Activated naive CD4-positive, alpha-beta T cell treated with anti-CD3 and anti-CD28 coated beads, Interleukin-2, amount 50 U/mL, for 16 hours (primary cell): ENCODE measurements at places on chromosomes 2 and 18.

DNA sequence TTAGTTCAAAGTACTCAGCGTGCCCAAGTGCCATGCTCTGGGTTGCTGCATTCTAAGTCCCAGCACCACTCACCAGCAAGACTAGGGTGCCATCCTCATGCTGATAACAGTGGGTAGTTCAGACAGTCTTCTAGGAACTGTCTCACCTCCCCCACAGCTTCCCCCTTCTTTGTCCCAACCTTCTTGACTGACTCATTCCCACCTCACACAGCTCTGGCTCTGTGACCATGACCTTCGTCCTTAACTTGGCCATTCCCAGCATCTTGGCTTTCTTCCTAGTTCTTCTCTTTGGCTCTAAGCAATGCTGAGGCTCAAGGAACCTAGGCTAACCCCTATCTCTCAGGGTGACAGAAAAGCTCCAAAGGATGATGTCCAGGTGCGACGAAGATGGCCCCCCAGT, 20.0 kb upstream of the CXCR4 start:
- DNase-seq: no peak

DNA sequence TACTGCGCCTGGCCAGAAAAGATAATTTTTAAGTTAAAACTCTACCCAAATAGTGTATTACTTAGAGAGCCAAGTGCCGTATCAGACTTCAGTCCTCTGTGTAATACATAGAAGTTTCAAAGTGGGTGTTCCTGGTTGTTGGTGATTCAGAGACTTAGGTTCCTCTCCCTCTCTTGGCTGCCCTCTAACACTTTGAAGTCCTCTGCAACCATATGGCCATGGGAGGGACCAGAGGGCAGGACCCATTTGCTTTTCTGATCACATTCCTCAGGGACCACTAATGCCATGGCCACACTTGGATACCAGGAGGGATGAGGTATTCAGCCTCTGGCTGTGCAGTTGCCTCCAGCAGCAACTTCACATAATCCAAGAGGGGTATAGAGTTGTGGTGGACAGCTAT, 131.5 kb downstream of the CAPN13 start:
- DNase-seq: no peak

DNA sequence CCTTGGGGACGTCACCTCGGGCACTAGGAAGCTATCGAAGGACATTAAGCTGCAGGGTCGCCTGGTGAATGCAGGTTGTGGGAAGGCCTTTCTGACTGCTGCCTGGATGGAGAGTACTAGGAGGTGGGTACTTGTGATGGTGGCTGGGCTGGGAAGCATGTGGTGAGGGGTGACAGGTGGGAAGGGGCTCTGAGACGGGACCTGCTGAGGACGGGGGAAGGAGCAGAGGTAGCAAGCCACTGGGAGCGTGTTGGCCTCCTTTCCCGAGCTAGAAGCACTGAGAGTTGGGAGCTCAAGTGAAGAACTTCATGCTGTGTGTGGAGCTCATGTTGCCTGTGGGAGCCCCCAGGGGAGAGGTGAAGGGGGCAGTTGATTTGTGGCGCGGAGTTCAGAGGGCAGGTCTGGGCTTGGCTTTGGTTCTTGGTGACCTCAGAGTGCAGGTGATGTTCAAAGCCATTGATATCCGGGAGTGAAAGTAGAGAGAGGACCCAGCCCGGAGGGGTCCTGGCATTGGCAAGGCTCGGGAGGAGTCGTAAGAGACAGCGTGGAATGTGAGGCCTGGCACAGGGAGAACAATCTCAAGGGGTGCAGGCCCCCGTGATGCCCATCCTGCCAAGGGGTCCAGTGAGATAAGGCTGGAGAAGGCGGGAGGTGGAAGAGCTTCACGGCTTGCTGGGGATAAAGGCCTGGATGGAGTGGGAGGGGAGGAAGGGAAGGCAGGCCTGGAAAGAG, 13.2 kb downstream of the MROH2A start:
- no peak for DNase-seq

- DNase-seq: peak; percentile 49
Measured at GRCh38 chr2:161077367-161078210, 82.6 kb upstream of the TANK start.

DNA sequence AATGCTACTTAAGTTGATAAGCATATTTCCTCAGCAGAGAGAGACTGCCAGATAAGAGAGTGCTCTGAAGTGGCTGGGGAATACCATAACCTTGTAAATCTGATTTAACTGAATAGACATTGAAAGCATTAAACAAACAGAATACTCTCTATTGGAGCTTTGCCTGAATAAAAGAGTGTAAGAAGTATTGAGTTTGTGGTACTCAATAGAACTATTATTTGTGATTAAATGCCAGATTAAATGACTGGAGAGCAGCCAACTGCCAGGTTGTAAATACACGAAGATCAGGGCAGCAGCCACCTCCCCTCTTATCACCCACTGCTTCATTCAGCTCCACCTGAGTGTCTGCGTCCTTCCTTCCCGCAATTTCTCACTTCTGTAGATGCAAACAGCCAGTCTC, 373.6 kb downstream of the DCDC2C start:
- DNase-seq: no peak

DNA sequence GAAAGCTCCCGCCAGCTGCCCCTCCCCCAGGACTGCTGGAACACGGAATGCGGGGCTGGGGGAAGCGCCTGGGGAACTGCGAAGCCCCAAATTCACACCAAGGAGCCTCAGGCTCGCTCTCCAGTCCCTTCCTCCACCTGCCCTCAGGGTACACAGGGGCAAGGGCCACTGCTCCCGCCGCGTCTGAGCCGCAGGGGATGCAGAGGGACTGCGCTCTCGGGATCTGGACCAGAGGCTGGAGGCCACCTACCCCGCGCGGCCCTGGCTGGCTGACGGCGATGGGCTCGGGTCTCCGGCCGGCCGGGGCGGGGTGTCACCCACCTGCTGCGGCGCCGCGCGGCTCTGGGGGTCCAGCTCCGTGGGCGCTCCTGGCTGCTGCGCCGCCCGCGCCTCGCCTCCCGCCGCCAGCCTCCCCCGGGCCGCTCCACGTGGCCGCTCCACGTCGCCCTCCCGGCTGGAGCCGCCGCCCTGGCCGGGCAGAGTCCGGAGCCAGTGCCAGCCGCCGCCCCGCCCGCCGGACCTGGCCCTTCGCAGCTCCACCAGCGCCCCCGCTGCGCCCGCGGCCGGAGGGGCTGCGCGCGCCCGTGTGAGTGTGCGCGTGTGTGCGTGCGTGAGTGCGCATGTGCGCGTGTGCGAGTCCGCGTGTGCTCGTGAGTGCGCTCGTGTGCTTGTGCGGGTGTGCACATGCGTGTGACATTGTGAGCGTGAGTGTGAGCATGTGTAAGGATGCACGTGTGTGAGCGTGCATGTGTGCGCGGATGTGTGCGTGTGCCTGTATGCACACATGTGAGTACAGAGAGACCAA, at the start of gene CGREF1:
TSS of gene CGREF1 (minus strand) at position 604 of the 805 bp plus-strand sequence. CDS start 14,762 bp downstream, outside the sequence.
- DNase-seq: peak; percentile 30

DNA sequence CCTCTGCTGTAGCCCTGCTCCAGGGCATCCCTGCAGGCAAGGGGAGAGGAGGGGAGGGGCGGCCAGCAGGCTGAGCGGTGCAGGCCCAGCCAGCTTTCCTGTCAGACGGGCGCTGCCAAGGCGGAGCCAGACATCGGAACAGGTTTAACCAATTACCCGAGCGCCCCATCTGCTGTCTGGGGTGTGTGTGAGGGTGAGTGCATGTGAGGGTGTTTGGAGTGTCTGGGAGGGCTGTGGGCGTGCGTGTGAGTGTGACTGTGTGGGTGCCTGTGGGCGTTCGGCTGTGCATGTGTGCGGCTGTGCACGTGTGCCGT, 20.0 kb downstream of the EMX1 start:
- DNase-seq: no peak

DNA sequence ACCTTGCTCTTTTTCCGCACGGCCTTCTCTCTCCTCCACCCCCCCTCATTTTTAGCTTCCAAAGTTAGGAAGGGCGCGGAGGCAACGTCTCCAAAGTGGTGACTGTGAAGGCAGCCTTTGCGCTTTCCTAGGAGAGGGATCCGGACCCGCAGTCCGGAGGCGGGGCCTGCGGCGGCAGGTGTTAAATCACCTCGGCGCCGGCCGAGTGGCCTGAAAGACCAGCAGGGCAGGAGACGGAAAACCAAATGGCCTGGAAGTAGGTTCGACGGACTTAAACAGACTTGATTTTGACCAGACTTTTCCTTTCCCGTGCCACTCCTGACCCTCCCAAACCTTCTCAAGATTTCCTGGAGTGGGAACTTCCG, 615 bp downstream of the GORASP2 start:
- DNase-seq: peak; percentile 51

- DNase-seq: peak; percentile 65
Measured at GRCh38 chr2:72887740-72888437, 681 bp downstream of the SPR start.

DNA sequence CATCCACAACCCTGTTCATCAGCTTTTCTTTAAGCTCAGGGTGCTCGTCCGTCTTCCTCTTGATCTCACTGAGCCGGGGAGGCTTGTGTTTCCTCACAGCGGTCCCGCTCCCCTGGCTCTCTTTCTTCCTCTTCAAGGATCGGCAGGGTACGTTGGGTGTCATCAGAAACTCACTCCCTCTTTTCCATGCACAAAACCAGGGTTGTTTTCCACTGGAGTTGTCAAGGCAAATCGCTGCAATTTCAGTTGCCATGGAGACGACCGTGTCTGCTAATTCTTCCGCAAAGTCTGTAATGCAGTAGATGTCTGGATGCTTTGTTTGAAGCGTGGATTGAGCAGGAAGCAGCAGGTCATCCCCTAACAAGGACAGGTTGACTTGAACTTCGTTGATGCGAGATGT, 146.4 kb downstream of the DAW1 start:
- no peak for DNase-seq

DNA sequence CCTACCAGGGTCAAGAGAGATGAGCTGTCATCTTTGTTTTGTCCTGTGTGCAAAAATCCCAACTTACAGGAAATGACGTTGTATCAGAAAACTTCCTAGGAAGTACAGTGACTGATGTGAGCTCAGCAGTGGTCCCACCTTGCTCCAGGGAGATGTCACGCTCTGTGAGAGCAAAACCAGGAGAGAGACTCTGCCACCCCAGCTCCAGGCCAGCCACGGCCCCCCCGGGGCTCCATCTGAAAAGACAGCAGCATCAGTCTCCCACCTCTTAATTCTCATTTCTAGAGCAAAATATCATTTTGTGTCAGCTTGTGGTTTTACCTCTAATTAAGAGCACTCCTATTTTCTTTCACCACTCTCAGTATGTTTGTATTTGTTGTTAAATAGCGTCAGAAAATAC, 57.5 kb downstream of the MYL12B start:
- no peak for DNase-seq

GRCh38 chr2:106831241-106831640, 54.7 kb downstream of the ST6GAL2 start:
- no peak for DNase-seq

- no peak for DNase-seq
Measured at GRCh38 chr2:170218456-170218855, 40.5 kb downstream of the MYO3B start.

DNA sequence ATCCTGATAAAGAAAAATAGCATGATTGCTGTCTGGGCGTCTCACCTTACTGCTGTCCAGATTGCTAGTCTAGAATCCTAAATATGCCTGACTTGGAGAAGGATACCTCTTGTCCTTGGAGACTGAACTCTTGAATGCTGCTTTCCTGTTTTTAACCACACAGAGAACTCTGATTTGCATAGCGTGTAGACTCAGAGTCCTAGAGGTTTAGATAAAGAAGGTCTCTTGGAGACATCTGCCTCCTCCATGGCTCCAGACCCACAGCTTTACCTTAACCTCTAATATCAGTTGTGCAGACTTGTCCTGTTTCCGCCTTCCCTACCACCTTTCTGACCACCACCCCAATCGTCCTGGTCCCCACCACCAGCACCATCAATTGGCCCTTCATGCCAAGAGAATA, 292.6 kb upstream of the CYRIA start:
- DNase-seq: no peak

- no peak for DNase-seq
Measured at GRCh38 chr2:206586609-206587008, 55.7 kb upstream of the FAM237A start.

DNA sequence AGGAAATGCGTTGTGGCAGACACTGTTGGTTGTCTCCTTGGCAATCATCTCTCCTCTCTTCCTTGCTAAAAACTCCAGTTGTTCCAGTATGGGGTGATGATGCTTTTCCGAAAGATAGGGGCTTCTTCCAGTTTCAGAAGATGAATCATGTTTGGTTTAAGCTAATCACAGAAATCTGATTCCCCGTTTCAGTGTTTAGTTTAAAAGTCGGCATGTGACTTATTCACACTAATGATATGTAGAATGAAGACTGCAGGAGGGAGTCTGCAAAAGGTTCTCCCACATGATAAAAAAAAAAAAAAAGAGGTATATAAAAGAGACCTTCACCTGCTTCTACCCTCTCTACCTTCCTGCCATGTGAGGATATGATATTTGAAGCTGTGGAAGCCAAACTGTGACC, 239.0 kb upstream of the SIX2 start:
- DNase-seq: no peak

GRCh38 chr18:22322243-22322691, 95.4 kb downstream of the CTAGE1 start:
- no peak for DNase-seq

- DNase-seq: no peak
Measured at GRCh38 chr2:172849519-172850217, 114.0 kb downstream of the RAPGEF4 start.

- no peak for DNase-seq
Measured at GRCh38 chr2:166115589-166115988, 12.2 kb downstream of the SCN1A start.

DNA sequence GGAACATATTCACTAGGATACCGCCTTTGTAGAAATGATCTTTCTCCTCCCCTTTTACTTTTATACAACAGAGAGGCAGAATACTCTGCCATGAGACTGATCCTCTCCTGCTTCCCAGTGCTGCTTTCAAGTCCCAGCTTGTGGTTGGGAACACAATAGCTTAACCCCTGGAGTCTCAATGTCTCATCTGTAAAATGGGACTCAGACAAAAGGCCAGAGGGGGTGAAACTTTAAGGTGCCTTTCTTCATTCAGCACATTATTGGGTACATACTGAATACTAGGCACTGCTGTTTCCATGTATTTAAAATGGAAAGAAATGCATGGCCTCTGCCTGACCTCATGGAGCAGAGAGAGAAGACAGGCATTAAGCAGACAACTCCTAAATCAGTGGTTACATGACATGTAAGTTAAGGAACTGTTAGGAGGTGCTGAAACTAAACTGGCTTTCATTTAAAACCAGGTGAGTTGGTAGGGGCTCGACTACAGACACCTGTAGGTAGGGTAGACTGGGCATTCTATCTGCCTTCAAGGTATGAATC, 53.8 kb downstream of the MAP4K4 start:
- DNase-seq: no peak
